ENCODE measurements at places on chromosomes 5 and 9.

- no peak for DNase-seq
These were observed 37.4 kb downstream of the C9orf152 start for GRCh38 chr9:110170357-110171257.

GRCh38 chr9:69357030-69357775 is 32.2 kb downstream of the ENTREP1 start:
- DNase-seq: no peak

DNA sequence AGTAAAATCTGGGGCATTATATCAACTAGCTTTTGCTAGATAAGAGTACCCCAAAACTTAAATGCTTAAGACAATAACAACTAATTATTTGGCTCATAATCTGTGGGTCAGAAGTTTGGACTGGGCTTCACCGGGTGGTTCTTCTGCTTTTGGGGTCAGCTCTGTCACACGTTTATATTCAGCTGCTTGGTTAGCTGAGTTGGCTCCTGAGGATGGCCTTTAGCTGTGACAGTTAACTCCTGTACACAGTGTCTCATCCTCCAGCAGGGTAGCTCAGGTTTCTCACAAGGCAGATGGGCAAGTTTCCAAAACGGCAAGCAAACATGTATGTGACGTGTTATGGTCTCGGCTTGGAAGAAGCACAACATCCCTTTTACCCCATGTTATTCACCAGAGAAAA is 488.2 kb downstream of the TLE4 start:
- no peak for DNase-seq

DNA sequence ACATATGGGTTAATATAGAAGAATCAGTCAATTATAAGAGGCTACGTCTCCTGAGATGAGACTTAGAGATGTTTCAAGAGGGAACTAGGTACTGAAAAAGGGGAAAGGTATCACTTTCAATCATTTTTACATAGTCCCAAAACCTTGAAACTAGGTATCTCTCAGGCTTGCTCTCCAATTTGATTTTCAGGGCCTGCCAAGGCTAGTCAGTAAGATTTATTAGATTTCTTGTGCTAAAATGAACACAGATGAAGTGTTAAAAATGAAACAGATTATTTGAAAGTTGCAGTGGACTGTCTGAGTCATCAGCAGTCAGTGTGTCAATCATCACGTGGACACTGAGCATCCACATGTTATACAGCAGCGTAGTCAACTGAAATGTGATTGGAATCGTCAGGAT is 591.1 kb downstream of the DTWD2 start:
- DNase-seq: no peak

DNA sequence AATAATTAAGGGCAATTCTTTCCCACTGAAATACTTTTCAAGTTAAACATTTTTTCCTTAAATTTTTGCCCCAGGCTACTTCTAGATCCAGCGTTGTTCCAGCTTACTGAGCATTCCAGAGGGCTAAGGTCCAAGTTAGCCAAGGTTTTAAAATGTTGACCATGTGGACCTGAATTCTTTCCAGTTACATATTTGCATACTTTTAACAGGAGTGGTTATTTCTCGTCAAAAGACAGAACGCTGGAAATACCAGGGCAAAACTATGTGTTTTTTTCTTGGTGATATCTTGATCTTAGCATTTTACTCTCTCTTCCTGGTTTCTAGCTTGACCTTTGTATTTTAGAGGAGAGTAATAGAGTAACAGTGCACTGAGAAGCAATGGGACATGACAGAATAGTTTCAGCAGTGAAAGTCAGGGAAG is 32.8 kb downstream of the TMC1 start:
- DNase-seq: peak; percentile 58

DNA sequence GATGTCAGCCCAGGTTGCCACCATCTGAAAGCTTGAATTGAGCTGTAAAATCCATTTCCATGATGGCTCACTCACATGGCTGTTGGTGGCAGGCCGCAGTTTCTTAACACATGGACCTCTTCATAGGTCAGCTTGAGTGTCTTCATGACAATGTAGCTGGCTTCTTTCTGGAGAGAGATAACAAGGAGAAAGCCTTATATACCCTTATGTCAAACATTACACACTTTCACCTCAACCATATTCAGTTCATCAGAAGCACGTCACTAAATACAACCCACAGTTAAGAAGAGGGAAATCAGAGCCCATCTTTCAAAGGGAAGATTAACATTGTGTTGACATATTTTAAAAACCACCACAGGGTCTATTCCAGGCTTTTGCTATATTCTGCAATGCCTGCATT is 604.4 kb downstream of the PRELID2 start:
- no peak for DNase-seq

DNA sequence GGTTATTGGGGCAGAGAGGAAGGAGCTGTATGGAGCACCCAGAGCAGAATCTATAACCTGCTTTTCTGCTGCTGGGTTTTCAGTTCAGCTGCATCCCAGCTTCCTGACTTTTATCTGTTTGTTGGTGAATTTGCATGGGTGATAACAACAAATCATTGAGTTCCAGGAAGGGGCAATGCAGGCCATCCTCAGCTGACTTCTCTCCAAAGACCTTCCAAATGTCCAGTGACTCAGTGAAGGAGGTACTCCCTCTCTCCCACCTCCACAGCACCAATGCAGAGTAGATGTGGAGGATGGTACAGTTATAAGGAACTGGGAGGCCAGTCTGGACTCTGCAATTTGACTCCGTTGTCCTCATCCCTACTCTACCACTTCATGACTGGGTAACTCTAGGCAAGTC is 1.6 kb upstream of the TXN start:
- no peak for DNase-seq

DNA sequence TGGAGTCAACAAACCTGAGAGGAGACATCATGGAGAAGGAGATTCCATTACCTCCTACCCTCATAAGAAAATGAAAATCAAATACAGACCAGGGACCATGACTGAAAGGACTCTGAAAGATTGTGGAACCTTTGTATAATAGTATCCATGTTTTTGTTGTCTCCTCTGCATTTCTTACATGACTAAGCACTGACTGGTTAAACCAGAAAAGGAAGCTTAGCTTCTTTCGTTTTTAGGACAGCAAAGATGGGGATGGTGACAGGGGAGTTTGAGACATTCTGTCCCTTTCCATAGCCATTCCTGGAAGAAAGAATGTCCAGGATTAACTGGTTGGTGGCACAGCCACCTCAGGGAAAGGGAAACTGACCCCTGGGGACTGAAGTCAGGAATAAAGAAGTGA is 22.2 kb downstream of the ITGA1 start:
- DNase-seq: no peak

GRCh38 chr5:177601577-177602457 is 1.9 kb downstream of the B4GALT7 start:
- DNase-seq: peak; percentile 9

DNA sequence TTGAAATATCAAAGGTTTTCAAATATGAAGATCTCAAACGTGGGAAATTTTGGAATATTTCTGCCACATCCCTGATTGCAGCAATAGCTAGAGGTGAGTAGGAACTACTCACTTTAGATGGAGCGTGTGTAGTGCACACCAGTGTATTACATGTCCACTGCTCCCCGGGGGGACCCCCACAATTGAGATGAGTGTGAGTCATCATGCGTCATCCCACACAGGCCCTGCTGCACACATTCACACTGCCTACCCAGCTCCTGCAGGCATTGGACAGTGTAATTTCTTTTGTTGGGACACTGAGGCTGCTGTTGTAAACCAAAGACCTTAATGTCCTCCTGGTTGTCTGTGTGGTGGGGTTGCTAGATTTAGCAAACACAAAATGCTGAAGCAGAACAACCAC is 280.0 kb downstream of the GAS1 start:
- DNase-seq: no peak

GRCh38 chr5:170865622-170866021 is 3.8 kb downstream of the RANBP17 start:
- DNase-seq: no peak

DNA sequence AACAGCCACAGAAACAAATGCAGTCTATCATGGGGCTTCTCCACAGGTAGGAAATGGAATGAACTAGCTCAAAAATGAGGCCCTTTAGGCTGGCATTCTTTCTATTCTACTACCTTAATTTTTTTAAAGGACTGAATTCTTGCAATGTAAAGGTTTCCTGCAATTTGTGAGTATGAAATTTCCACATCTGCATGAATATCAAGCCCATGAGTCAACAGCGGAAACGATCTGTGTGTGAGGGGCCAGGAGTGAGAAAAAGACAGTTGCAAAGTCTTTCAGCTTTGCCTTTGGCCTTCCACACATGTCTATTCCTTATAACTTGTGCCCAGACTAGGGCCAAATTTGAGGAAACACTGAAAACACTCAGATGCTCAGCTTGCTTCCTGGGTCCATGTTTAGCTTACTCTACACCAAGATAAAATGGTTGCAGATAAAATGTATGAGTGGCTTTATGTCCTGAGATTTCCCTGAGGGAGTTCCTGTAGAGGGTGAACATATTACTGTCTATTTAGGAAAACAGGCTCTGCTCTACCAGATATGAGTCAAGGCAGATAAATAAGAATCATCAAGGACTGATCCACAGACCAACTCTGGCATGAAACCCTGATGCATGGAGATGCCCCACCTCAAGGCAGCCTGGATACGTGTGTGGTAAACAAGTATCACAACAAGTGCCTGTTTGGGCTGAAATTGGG is 46.5 kb downstream of the RETREG1 start:
- no peak for DNase-seq

- DNase-seq: no peak
These were observed 10.5 kb downstream of the RGS14 start for GRCh38 chr5:177367981-177368868.

DNA sequence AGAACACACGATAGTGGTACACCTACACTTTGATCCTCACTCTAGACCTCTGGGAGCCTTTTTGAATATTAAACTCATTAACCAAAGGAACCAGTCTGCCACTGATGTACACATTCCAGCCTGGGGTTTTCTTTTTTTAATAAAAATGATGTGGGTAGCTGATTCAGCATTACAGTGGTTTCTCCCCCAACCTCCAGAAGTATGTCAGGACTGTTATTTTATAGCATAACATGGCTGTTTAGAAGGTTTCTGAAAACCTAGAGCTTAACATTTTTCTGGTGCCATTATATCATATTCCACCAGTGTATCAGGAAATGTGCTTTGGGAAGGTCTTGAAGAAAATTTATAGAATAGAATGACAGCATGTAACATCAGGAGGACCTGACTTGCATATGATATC is 540.9 kb upstream of the WWC1 start:
- no peak for DNase-seq

- peak; percentile 5 for DNase-seq
These were observed 94.3 kb downstream of the TSSK1B start for GRCh38 chr5:113340537-113340936.

GRCh38 chr5:174741352-174741751 is 17.0 kb downstream of the MSX2 start:
- no peak for DNase-seq

- no peak for DNase-seq
These were observed 207.5 kb downstream of the CHSY3 start for GRCh38 chr5:130111746-130112145.

DNA sequence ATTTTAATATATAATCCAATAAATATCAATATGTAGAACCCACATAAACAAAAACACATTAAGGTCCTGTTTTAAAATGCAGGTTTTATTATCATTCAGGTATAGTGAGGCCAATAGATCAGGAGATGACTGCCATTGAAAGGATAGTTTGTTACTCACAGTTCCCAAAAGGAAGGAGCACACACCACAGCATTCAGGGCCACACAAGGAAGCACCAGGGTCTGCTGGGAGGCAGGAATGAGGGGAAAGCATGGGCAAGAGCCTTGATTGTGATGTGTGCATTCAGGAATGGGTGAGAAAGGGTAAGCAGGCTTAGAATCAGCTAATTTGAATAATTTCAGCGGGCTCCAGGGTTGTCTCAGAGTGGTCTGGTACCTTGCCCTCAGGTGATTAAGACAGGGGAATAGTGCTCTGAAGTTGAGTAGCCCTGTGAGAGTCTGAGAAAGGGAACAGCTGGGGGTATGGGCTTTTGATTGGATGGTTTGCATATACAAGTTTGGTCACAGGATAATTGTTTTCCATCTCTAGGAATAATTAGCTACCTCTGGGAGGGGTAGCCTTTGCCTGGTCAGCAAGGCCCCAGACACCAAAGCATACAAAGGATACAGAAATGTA is 19.8 kb upstream of the OTULIN start:
- no peak for DNase-seq

GRCh38 chr5:142552107-142552506 is 133.8 kb downstream of the FGF1 start:
- no peak for DNase-seq

- no peak for DNase-seq
These were observed 176.6 kb upstream of the KCNN2 start for GRCh38 chr5:114185274-114185673.

DNA sequence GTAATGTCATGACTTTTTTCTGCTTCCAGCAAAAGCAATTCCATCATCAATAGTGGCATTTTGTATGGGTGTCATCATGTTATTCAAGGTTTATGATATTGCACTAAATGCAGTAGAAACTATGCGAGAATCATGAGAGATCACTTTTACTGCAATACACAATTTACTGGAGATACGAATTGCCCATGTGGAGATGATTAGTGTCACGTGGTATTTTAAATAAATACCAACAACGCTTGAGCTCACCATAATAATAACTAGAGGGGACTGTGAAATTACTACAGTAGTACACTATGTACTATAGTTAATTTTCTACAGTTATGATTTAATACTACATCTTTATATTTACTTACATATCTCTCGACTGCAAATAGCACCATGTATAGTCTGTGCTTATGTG is 49.7 kb downstream of the FAM174A start:
- no peak for DNase-seq

DNA sequence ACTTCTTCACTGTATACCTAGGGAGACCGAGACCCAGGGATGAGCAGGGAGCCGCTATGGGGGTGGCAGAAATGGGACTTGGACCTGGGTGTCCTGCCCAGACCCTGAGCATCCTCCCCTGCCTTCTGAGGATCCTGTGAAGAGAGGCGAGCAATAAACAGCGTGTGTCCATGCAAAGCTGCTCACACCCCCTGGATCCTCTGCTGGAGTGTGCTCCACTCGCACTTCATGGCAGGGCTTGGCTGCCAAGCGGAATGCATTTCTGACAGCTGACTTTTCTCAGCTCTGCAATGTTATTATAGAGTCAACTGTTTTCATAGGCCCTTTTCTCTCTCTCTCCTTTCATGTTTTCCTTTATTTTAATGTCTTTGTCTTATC is 31.0 kb upstream of the ALDH1B1 start:
- no peak for DNase-seq

DNA sequence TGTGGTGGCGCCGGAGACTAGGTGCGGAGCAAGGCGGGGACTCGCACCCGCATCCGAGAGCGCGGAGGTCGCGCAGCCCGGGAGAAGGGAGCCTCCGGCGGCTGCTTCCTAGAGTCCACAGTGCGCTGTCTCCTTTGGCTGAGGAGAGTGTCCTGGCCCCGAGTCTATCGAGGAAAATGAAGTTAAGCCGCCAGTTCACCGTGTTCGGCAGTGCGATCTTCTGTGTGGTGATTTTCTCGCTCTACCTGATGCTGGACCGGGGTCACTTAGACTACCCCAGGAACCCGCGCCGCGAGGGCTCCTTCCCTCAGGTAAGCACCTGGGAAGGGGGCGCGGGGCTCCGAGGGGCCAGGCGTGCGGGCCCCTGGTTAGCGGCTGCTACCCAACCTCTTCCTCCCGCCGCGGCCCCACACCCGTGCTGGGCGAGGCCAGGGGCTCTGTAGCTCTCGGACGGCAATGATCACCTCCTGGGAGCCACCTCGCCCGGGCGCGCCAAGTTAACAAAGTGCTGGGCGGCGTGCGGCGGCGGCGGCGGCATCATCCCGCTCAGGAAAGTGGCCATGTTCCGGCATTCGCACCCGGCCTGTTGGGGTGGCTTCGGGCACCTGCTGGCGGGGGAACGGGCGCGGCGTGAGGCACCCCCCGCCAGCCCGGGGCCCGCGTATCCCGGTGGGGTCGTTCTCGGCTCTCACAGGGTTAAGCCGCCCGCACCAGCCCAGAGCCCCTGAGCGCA is 681 bp downstream of the MAN2A1 start:
- peak; percentile 42 for DNase-seq

- DNase-seq: no peak
These were observed 104.2 kb upstream of the HMHB1 start for GRCh38 chr5:143707806-143708205.
